SK-N-SH (cell line): ENCODE measurements at places on chromosomes 1 and 21. TPM values are rescaled to one million over a fixed set of nuclear protein-coding genes. Genes with fewer than 3 reads are reported as not detected.

Gene DNASE2B
- polyA plus RNA-seq: 0.03 TPM in 1 of 2 replicates, not detected in the other

Gene VCAM1
- 5.0 and 7.2 TPM in 2 replicates for polyA plus RNA-seq

Gene PRSS38
- polyA plus RNA-seq: not detected in 2 replicates

Gene LCE1F
- not detected in 2 replicates for polyA plus RNA-seq

Gene CLCA4
- not detected in 2 replicates for polyA plus RNA-seq

Gene CELA2A
- polyA plus RNA-seq: not detected in 2 replicates

Gene C1orf174
- polyA plus RNA-seq: 21.4 and 22.8 TPM in 2 replicates

Gene CD1B
- not detected in 2 replicates for polyA plus RNA-seq

Gene NEK7
- 85.8 and 146 TPM in 2 replicates for polyA plus RNA-seq
